ENCODE measurements at places on chromosomes 16 and 17.

DNA sequence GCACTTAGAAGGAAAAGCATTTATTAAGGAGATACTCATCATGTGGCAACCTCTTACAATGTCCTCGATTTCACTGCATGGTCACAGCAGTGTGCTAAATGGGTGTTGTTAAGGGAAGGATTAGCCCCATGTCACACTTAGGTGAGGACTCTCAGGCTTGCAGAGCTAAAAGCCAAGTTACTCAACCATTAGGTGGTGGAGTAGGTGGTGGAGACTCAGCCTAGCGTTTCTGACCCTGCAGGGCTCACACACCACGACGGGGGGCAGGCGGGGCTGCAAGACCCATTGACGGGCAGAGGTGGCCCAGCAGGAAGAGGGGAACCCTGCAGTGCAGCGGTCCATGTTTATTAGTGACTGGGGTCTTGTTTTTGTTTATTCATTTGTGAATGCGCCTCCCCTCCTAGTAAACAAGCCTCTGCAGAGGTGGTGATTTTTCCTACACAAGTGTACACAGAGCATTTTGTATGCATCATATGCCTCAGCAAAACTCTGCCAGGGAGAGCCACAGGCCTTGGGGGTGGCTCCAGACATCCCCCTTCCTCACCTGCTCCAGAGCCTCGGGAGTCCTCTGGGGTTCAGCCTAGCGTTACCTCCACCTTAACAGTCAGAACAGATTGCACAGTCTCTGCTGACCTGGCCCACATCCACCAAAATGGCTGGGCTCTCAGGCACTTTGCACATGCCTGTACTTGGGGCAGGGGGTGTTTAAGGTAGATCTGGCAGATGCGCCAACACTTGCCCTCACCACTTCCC is 216.7 kb downstream of the C16orf95 start:
- no peak for DNase-seq

- DNase-seq: no peak
These were observed 374.7 kb upstream of the DYNLRB2 start for GRCh38 chr16:80166082-80166481.

DNA sequence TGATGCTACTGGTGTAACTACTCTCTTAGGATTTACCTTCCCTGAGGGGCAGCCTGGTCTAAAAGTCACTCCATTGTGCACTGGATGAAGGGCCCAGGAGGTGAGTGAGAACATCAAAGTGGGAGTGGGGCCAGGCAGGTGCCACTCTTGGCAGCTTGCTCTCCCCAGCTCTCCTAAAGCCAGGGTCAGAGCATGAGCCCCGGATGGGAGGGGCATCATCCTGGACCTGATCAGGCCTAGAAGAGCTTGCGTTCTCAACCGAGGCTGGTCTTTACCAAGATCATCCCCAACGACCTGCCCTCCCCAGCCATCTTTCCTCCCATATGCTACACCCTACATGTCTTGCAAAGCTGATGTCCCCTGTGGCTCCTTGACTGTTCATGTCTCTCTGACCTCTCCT is 87.1 kb downstream of the AIPL1 start:
- no peak for DNase-seq

DNA sequence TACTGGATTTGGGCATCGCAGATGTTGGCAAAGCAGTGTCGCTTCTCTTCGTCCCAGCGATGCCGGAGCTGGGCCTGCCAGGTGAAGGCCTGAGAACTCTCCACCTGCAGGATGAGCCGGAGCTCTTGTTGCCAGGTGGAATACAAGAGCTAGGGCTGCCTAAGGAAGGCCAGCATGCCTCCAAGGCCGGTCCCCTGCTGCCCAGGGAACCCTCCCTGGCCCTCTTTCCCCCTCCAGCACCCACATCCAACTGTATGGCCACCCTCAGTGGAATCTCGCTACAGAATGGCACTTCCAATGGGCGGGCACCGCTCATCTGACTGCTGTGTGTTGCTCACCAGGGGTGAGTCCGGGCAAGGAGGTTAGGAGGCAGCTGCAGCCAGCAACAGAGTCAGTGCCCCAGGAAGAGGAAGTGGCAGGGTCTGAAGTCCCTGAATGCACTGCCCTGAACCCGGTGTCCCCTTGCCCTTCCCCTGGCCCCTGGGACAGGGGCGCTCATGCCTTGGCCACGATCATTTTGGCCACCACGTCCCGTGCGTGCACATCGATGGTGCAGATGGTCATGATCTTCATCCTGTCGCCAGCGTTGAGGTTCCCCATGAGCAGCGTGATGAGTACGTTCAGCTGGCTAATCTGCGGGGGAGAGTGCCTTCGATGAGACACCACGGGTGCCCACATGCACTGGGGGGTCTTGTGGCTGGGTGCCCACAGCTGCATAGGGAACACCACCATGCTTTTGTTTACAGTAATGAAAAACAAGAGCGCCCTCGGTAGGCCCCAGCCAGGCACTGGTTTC is 75.8 kb downstream of the DNAH17 start:
- DNase-seq: no peak

DNA sequence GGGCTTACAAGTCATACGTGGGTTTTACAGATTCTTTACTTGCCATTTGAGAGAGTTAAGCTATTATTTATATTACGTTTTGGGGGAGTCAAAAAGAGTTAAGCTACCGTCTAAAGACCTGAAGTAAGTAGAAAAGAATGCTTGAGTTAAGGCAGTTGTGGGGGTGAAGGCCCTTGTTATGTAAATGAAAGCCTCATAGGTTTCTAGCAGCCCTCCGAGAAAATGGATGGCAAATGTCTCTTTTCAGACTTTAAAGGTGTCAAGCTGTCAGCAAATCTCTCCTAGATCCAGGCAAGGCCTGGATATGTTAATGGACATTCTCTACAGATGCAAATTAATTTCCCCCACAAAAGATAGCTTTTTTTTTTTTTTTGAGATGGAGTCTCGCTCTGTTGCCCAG is 7.2 kb upstream of the EIF4A3 start:
- no peak for DNase-seq

- DNase-seq: no peak
These were observed 1.2 kb downstream of the RPH3AL start for GRCh38 chr17:351449-351738.

GRCh38 chr16:88613911-88614817 is 24.2 kb upstream of the IL17C start:
- DNase-seq: no peak

DNA sequence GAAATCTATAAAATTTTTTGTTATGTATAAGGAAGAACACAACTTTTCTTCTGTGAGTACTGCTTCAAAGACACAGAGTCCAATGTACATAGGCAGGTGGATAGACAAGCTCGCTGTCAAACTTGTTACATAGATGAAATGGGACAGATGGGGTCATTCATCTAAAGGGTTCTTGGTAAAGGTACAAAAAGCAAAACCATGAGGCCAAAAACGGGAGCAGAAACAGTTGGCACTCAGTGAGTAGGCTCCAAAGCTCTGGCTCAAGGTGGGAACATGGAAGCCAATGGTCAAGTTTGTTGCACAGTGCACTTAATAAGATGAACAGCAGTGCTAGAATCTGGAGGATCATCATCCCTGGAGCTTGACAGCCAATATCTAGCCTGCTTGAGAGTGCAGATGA is 979.0 kb upstream of the EEF2KMT start:
- no peak for DNase-seq

- no peak for DNase-seq
These were observed 25.8 kb downstream of the GNPTG start for GRCh38 chr16:1377406-1378010.
